NK-92 treated with Interleukin-12 subunit alpha and Interleukin-12 subunit beta, amount 100 ng/mL, for 24 hours (cell line): ENCODE measurements at places on chromosomes 6 and 20.

GRCh38 chr6:114024746-114025145 is 53.8 kb upstream of the HDAC2 start:
- no peak for DNase-seq

GRCh38 chr6:33566182-33567084 is 13.6 kb downstream of the BAK1 start:
- no peak for DNase-seq

GRCh38 chr6:816510-817084 is 123.7 kb upstream of the EXOC2 start:
- DNase-seq: no peak

DNA sequence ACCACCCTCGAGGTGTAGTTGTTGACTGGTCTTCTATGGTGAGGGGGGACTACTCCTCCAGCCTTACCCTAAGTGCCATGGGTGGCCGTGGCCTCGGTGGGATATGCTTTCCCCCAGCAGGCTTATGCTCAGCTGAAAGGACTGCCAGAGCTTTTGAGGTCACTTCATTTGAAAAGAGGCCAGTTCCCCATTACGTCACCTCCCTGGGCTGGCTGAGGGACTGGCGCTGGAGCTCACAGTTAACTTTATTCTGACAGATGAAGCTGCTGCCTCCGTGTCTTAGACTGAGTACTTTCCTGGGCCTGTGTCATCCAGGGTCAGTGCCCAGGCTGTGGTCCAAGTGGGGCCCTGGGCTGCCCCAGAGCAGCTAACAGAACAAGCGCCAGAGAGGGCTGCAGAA is 42.8 kb upstream of the PCMTD2 start:
- DNase-seq: no peak

GRCh38 chr6:71114544-71114943 is 157.7 kb upstream of the B3GAT2 start:
- DNase-seq: no peak

DNA sequence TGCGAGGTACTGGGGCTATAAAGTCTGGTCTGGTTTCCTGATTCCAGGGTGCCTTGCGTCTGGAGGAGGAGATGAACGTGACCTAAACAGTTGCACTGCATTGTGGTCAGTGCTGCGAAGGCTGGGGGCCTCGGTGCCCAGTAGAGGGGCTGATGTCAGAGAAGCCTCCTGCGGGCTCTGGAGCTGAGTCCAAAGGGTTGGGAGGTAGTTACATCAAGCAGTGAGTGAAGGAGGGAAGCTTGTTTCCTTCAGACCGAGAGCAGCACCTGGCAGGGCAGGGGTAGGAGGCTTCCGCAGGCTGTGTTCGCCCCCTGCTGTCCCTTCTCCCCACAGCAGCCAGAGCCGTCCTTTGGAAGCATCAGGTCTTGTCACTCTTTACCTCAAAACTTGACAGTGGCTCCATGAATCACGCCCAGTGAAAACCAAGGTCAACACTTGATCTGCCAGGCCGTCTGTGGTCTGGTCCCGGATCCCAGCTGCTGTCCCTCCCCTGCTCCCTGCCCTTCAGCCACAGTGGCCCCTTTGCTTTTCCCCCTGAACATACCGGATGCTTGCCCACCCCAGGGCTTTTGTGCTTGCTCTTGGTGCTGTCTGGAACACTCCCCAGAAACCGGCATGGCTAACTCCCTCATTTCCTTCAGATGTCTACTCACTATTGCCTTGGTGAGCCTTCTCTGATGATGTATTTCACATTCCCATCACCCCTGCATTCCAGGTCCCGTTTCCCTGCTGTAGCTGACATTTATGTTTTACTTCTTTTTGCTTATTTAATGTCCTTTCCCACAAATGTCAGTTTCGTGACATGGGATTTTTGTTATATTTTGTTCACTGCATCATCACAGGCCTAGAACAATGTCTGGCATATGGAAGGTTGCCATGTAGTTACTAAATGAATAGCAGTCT is 7.0 kb downstream of the DYNLRB1 start:
- DNase-seq: no peak

DNA sequence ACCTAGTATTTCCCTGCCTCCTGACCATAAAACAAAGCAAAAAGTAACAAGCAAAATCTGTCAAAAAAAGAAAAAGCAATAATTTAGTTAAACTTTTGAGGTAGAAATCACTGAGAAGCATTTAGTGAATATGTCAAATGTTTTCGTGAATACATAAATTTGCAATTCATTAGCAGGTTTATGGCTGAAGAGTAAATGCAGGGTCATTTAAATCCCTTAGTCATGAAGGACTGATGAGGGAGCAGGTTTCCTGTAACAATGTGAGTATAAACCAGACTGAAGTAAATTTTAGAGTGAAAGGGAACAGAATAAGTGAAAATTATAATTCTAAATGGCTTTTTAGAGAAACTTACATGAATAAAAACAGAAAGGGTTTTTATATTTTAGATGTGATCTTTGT is 313.5 kb upstream of the MANEA start:
- no peak for DNase-seq

DNA sequence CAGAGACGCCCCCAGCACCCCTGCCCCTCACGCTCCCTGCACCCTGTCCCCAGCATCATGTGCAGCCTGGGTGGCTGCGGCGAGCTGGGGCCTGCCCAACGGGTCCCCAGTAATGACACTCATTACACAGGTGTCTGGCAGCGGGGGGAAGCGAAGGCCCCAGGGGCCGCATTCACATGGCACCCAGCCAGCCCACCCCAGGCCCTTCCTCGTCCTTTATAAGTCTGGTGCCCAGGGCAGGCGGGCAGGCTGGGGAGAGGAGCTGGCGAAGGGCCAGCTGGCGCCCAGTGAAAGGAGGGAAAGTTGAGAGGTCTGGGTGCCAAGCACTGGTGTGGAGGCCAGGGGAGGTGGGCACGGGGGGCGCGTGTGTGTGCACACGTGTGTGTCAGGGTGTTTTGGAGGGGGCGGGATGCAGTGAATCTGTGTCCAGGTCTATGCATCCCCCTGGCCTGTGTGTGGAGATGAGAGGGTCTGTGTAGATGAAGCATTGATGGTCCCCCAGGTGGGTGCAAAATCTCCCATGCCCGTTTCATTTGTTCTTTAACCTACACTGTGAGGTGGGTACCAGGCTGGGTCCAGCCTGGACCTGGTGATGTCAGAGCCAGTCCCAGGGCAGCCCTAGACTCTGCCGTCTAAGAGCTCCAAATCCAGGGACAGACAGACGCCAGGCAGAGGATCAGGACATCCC is 105.3 kb downstream of the CEBPB start:
- DNase-seq: no peak

DNA sequence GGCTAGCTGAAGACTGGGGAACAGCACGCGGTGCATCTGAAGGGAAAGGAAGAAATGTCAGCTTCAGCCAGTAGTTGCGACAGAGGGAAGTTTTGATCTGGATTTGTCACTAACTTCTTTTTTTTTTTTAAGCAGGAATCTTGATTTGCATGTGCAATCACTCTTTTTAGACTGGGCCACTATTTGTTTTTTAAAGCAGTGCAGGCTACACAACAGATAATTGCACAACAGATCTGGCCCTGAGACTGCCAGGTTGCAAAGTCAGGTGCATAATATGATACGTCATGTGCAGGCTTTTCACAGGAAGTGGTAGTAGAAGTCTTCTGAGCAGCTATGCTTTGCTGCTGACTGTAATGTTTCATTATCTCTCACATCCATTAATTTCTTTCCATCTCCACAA is 13.5 kb downstream of the PFDN4 start:
- DNase-seq: peak; percentile 14

DNA sequence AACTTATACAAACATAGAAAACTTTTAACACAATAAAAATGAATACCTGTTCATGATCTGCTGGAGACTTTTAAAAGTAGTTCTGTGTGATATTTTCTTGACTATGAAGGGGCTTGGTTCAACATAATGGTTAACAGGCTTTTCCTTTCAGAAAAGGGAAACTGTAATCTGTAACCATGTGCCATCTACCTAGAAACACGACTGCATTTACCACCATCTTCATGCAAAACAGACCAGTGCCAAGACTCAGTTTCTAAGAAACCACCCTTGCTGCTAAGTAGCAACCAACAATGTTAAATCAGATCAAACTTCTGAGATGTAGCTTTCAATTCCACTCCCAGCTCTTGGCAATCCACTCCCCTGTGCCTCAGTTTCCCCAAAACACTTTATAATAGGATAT is 15.7 kb downstream of the STAU1 start:
- DNase-seq: no peak

- no peak for DNase-seq
Observed at GRCh38 chr6:2166717-2167116, 78.7 kb downstream of the GMDS start.

- no peak for DNase-seq
Observed at GRCh38 chr6:17938901-17939300, 48.5 kb downstream of the KIF13A start.

DNA sequence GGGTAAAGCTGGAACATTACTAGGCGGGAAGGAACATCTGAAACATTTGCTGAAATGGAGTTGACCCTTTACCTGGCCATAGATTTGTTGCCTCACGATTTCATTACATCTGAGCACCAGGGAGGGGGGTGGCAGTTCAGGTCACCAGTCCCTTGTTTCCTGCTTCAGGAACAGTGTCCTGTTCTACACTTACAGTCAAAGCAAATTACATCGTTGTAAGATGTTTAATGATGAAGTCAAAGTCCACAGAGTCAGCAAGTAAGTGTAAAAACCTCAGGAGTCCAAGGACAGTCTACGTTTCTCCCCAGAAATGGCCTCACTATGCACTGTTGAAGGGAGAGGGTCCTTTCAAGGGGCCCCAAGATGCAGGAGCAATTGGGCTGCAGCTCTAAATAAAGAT is 8.9 kb upstream of the MICB start:
- DNase-seq: no peak

DNA sequence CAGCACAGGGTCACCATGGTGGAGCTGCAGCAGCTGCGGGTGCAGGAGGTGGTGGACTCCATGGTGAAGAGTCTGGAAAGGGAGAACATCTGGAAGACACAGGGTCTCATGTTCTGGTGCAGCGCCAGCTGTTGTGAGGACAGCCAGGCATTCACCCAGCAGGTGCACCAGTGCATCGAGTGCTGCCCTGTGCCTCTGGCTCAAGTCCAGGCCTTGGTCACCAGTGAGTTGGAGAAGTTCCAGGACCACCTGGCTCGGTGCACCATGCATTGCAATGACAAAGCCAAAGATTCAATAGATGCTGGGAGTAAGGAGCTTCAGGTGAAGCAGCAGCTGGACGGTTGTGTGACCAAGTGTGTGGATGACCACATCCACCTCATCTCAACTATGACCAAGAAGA is 22.9 kb upstream of the RIPK1 start:
- no peak for DNase-seq

DNA sequence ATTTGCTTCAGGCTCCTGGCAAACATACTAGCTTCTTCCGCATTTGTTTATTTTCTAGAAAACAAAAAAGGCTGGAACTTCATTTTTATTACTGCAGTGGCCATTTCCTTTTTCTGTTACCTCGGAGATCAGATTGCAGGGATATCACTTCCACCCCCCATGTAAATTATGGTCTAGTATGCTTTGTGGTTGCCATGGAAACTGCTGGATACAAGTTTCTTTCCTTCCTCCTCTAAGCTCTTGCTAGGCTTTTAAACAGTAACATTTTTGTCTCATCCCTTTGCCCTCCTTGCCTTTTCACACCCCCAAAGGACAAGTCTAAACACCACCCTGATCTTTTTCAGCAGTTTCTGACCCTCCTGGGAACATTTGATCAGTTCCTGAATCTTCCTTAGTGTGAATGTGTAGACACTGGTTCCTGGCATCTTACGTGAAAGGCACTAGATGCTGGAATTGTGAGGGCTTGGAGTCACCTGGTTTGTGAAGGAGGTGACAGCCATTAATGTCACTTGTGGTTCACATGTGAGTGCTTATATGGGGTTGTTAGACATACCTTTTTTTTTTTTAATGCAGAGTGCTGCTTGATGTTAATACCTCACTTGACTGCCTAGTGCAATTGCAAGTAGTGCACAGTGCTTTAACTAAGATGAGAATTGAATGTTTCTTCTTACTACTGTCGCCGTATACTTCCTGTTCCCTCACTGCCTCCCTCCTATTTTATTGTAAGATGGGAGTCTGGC is 181.6 kb downstream of the JARID2 start:
- no peak for DNase-seq

- DNase-seq: no peak
Observed at GRCh38 chr6:142210606-142211005, 63.5 kb downstream of the VTA1 start.
